ENCODE measurements at places on chromosomes 6 and 20. TPM values are rescaled to one million over a fixed set of nuclear protein-coding genes. Genes with fewer than 3 reads are reported as not detected.

The PET117 gene
- total RNA-seq: 27.6 TPM

The GLP1R gene
- not detected for total RNA-seq

The FAM162B gene
- not detected for total RNA-seq

The TFAP2D gene
- not detected for total RNA-seq

The FUT9 gene
- not detected for total RNA-seq

The DLL1 gene
- 0.12 TPM for total RNA-seq

The ZSCAN16 gene
- 4.3 TPM for total RNA-seq

The GPSM3 gene
- 0.57 TPM for total RNA-seq

The BTN1A1 gene
- total RNA-seq: not detected

The CCN2 gene
- 27.8 TPM for total RNA-seq

The NRSN2 gene
- total RNA-seq: 60.3 TPM

The C6orf58 gene
- 0.14 TPM for total RNA-seq

The PCK1 gene
- not detected for total RNA-seq

The RNF217 gene
- total RNA-seq: 6.9 TPM

The LIN28B gene
- total RNA-seq: 1.8 TPM

The TGIF2 gene
- total RNA-seq: 5.0 TPM

The GJA10 gene
- total RNA-seq: not detected

The CRISP3 gene
- total RNA-seq: not detected

The BHLHE23 gene
- total RNA-seq: not detected

The TMC2 gene
- not detected for total RNA-seq

The SLC35D3 gene
- total RNA-seq: 0.07 TPM

The BACH2 gene
- 0.33 TPM for total RNA-seq

The RGS17 gene
- total RNA-seq: 6.4 TPM

Measured in A549 treated with CpdA at 1 μM for 4 hours (cell line).